ENCODE measurements at places on chromosomes 3 and 15. TPM values are rescaled to one million over a fixed set of nuclear protein-coding genes. Genes with fewer than 3 reads are reported as not detected.

FAM174B gene
- 41.8 TPM for polyA plus RNA-seq

STRIT1 gene
- 0.28 TPM for polyA plus RNA-seq

CXCR6 gene
- polyA plus RNA-seq, result 1.0 TPM

NR2E3 gene
- polyA plus RNA-seq, result 0.56 TPM

CDC25A gene
- polyA plus RNA-seq, result 6.7 TPM

Data from right lung (tissue), 10 donors.